ENCODE measurements at places on chromosomes 16 and 17. TPM values are rescaled to one million over a fixed set of nuclear protein-coding genes. Genes with fewer than 3 reads are reported as not detected.

- DNase-seq: no peak
Measured at GRCh38 chr17:81990836-81991683, 13.6 kb downstream of the ASPSCR1 start.

CD300H gene
- total RNA-seq: not detected

- DNase-seq: no peak
Measured at GRCh38 chr17:7119314-7119713, 4.7 kb upstream of the ASGR2 start.

FBXL19 gene
- total RNA-seq: 74.8 TPM

DNA sequence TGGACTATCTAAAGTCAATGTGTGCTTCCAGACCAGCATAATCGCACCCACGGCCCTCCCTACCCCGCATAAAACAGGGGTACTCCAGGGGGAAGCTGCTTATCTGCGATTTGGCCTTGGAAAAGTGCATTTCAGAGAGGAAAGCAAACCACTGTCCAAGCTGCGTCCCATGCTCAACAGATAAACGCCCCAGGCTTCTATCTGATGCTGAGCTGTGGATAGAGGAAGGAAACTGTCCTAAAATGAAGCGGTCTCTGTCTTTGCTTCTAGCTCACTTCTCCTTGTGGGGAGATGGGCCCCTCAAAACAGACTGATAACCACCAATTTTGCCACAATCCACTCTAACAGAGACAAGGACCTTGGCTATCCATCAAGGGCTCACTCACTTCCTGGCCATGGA lies 160.5 kb upstream of the TNRC6C start:
- no peak for DNase-seq

- DNase-seq: no peak
Measured at GRCh38 chr17:56908001-56908542, 5.8 kb downstream of the TRIM25 start.

PRR35 gene
- total RNA-seq: 0.50 TPM

GRCh38 chr17:44203731-44204440 lies 4.2 kb upstream of the ATXN7L3 start:
- DNase-seq: peak; percentile 79

DNA sequence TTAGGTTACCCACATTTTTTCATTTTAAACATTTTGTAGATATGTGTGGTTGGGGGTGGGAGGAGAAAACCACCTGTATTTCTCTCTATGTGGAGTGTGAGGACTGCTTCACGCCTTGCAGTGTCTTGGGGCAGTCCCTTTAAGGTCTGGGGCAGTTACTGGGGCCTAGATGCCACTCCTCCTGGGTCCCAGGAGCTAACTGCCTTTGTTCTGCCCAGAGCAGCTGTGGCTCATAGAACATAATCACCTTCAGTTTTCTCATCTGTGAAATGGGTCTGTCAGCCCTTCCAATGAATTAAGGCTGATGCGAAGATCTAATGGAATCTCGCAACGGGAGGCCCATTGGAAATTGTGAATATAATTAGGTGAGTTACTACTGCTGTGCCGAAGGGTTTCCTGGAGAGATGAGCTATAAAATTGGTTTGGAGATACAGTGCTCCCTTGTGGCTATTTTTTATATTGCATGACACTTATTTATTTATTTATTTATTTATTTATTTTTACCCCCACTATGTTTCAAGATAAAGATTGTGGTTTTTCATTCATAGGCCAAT lies 22.9 kb downstream of the DHRS7C start:
- no peak for DNase-seq

OR1F1 gene
- 0.48 TPM for total RNA-seq

KRTAP4-6 gene
- total RNA-seq: not detected

DNA sequence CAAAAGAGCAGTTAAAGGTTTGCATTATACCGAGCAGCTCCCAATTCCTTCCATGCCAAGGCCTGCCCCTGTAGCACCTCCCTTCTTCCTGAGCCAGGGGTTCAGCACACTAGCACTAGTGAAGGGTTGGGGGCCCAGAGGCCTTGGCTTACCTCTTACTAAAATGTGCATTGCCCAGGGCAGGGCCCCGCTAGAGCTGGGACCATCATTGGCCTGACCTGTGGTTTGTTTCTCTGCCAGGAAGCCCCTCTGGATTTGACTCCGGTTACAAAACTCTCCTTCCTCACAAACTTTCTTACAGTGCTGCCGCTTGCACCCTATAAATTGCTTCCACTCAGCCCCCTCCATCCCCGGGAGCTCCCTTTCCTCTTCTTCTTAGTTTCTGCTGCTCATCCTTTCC lies 33.8 kb downstream of the MPRIP start:
- no peak for DNase-seq

KCNJ16 gene
- total RNA-seq: not detected

- DNase-seq: no peak
Measured at GRCh38 chr16:79209308-79209707, 391.2 kb downstream of the MAF start.

DNA sequence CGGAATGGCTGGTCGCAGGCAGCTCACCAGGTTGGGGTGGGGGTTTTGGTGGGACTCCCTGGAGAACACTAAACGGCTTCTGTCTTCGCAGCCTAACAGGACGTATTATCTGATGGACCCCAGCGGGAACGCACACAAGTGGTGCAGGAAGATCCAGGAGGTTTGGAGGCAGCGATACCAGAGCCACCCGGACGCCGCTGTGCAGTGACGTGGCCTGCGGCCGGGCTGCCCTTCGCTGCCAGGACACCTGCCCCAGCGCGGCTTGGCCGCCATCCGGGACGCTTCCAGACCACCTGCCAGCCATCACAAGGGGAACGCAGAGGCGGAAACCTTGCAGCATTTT lies 59.7 kb downstream of the PDPK1 start:
- DNase-seq: no peak

DNA sequence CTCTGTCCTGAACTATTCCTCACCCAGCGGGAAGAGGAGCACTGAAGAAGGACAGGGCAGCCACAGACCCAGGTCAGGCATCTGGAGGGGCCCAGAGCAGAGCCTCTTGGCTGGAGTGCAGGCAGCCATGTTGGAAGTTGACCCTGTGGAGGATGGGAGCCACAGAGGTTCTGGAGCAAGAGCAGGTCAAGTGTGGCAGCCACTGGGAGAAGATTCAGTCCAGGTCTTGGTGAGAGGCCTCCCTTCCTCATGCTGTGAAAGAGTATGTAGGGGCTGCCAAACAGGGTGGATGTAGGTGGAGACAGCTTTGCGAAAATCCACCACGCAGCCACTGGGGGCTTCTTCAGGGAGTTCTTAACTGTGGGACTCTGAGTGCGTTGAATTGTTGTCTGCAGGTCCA lies 590 bp upstream of the CD79B start:
- DNase-seq: no peak

- no peak for DNase-seq
Measured at GRCh38 chr16:87922250-87922871, 14.0 kb downstream of the CA5A start.

CLEC19A gene
- 0.35 TPM for total RNA-seq

- no peak for DNase-seq
Measured at GRCh38 chr16:63539276-63539675, 1503.0 kb upstream of the CDH8 start.

DNA sequence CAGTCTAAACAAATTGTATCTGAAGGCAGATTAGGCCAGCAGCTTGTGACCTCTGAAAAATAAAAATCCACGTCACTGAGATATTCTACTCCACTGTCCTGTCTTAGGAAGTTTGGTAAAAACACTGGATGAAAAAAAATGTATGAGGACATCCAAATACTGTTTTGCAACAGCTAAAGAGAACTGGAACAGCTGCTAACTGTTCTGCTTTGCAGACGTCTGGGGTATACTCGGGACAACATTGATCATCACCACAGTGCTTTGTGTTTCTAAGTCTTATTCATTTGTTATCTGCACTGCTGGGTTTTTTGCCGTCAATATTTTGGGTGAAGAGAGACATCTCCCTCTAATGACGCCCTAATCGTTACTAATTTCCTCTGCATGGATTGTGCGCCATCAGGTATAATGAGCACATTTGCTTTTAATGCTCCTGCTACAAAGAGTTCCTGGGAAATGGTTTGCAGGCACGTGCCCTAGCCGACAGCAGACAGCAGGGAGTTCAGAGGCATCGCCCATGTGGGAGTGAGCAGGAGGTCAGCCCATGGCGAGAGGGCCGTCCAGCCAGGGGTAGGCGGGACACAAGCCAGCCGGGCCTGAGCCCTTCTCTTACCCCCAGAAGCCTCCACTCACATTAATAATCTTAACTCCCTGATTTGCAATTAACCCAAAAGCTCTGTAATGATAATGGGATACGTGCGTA lies 87.0 kb downstream of the CBLN1 start:
- DNase-seq: no peak

DNA sequence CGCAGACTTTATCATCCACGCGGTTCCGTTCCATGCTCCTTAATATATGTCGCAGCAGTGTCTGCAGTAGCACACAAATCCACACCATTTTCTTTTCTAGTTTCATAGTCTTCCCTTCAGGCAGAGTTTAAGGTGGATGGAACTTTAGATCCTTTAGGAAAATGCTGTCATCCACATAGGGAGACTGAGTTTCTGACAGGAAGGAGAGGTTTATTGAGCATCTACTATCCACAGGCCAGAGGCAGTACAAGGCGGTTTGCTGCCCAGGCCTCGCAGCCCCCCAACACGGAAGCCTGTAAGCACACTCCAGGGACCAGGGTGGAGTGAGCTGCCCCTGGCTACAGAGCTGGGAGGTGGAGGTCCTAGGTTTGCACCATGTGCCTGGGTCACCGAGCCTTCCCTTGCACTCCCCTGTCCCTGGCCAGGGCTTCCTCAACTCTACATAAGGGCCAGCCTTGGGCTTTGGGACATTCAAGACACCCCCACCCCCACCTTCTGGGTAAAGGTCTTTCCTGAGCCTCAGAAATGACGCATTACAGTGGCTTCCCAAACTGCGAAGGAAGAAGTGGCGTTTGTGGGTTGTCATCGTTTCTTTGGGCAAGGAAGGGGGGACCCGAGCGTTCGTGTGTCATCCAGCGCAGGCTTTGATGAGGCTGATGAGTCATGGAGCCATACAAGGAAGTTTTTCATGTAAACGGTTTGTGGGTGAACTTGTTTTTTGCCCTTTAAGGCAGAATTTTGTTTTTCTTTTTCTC lies 146.5 kb upstream of the PLCG2 start:
- no peak for DNase-seq

- DNase-seq: no peak
Measured at GRCh38 chr17:7807206-7807605, 26.8 kb upstream of the KDM6B start.

GRCh38 chr16:77211880-77212740 lies 12.9 kb downstream of the SYCE1L start:
- peak; percentile 89 for DNase-seq

MPV17L gene
- 7.3 TPM for total RNA-seq

GRCh38 chr16:87132361-87133014 lies 184.7 kb downstream of the C16orf95 start:
- no peak for DNase-seq

DNA sequence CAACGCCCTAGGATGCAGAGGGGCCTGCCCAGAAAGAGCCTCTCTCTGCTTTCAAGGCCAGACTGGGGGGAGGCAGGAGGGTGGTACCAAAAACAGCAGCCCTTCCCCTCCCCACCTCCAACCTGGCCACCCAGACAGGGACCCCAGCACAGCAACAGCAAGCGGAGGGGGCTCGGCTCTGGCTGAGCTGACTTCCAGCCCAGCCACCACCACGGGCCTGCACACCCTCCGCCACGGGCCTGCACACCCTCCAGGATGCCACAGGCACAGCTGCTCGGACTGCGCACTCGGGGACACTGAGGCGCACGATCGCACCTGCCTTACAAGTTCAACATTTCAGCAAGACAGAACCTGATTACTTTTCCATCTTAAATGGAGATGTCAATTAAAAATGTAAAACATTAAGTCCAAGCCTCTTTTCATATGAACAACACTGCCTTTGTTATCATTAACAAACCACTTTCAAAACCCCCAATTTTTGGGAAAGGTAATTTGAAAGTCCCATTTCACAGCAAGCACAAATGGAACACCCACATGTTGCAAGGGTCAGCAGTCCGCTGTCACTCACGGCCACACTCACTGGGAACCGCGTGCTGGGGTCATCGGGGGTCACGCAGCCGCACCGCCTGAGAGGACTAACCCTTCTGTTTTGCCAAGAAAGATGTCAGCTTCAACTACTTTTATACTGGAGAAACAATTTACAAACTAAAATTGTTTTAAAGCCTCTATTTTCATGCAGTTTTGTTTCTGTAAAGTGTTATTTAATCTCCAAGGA lies 76.4 kb downstream of the ANKRD11 start:
- no peak for DNase-seq

GRCh38 chr16:84278968-84279367 lies 15.7 kb upstream of the WFDC1 start:
- DNase-seq: no peak

HMOX2 gene
- total RNA-seq: 48.4 TPM

SLC16A13 gene
- 5.8 TPM for total RNA-seq

THAP11 gene
- total RNA-seq: 54.8 TPM

- no peak for DNase-seq
Measured at GRCh38 chr17:51128076-51128475, 7.4 kb upstream of the SPAG9 start.

GRCh38 chr17:6075050-6075449 lies 4.9 kb downstream of the WSCD1 start:
- DNase-seq: no peak
